ENCODE measurements at places on chromosomes 13 and 19.

- peak; percentile 83 for DNase-seq
These were observed 8.5 kb downstream of the SPATA13 start for GRCh38 chr13:24168979-24169378.

DNA sequence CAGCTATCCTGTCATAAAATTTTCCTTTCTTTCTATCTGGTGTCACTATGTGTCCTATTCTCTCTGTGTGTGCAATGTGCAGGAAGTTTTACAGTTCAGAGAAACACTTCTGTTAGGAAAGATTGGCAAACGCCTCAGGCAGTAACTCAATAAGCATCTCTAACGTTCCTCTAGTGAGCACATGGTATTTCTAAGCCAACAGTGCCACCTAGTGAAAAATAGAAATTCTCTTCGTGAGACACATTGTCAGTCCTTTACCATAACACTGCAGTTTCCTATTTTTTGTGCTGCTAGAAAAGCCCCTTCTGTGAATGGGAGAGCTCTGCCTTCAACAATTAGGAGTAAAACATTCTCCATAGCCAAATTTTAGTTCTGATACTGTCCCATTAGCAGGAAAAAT lies 50.7 kb downstream of the ZNF723 start:
- peak; percentile 4 for DNase-seq

GRCh38 chr13:74438901-74439300 lies 304.7 kb upstream of the KLF12 start:
- DNase-seq: peak; percentile 12

- DNase-seq: no peak
These were observed 703 bp upstream of the PTH2 start for GRCh38 chr19:49423985-49424303.

- DNase-seq: no peak
These were observed 527.1 kb downstream of the UQCRFS1 start for GRCh38 chr19:28685802-28686201.

GRCh38 chr13:103799028-103799427 lies 732.8 kb upstream of the SLC10A2 start:
- DNase-seq: no peak

- DNase-seq: no peak
These were observed 40.0 kb upstream of the POU2F2 start for GRCh38 chr19:42172261-42172660.

DNA sequence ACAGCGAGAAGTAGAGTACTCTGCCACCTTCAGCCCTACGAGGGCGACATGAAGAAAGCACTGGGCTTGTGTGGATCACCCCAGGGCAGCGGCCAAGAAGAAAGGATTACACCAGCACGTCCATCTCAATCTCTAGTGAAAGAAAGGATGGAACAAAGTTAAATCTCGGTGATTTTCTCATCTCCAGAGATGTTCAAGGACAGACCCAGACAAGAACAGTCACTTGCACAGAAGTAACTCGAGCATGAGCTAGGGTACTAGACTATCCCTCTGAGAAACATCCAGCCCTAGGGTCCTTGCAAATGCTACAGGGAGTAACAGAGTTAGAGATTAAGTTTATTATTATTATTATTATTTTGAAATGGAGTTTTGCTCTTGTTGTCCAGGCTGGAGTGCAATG lies 106.7 kb downstream of the CRYL1 start:
- no peak for DNase-seq

- no peak for DNase-seq
These were observed 410.0 kb downstream of the FGF9 start for GRCh38 chr13:22080832-22081231.

GRCh38 chr13:45670189-45670885 lies 31.8 kb upstream of the CBY2 start:
- no peak for DNase-seq

- DNase-seq: no peak
These were observed 47.3 kb upstream of the N4BP2L1 start for GRCh38 chr13:32474999-32475792.

GRCh38 chr13:98742961-98743360 lies 9.5 kb downstream of the SLC15A1 start:
- no peak for DNase-seq

- no peak for DNase-seq
These were observed 1210.2 kb upstream of the ATXN8OS start for GRCh38 chr13:68897331-68897928.

- DNase-seq: no peak
These were observed 14.9 kb upstream of the FEM1A start for GRCh38 chr19:4776436-4777211.

DNA sequence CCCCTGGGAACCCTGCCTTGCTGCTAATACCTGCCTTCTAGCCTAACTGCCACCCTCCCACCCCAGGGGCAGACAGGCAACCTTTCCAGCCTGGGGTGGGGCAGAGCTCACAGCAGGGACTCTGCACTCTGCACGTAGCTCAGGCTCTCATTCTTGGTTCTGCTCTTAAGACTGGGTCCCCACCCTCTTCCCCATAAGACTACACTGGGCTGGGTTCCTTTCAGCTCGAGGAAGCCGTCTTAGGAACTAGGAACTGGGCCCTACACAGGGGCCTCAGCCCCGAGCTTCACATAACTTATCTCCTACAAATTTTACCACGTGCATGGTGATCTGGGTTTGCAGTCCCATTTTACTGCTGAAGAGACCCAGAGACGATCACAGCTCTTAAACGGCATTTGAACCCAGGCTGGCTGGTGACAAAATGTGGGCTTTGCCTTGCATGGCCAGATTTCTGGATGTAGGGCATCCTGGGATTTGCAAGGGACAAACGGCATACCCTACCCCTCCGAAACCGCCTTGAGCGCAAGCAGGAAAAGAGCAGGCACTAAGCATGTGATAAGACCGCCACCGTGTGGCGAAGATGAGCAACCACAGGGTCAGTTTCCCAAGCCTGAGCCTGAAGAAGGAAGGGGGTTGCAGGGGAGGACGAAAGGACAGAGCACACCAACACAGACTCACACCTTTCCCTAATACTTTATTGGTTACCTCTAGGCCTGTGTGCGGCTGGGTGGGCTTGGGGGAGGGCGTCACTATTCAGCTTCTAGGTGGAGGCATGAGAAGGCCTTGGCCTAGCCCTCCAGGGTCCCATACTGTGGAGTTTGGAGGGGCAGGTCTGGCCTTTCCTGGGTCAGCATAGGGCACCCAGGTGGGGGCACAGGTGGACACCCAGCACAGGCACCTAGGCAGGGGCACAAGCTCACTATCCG lies 5.1 kb downstream of the JUNB start:
- peak; percentile 72 for DNase-seq

- DNase-seq: peak; percentile 29
These were observed 379.8 kb downstream of the TBC1D4 start for GRCh38 chr13:75102001-75102716.

- DNase-seq: peak; percentile 23
These were observed 32.3 kb upstream of the MYCBP2 start for GRCh38 chr13:77359171-77359570.

- no peak for DNase-seq
These were observed 149.4 kb downstream of the URI1 start for GRCh38 chr19:30091456-30091855.

DNA sequence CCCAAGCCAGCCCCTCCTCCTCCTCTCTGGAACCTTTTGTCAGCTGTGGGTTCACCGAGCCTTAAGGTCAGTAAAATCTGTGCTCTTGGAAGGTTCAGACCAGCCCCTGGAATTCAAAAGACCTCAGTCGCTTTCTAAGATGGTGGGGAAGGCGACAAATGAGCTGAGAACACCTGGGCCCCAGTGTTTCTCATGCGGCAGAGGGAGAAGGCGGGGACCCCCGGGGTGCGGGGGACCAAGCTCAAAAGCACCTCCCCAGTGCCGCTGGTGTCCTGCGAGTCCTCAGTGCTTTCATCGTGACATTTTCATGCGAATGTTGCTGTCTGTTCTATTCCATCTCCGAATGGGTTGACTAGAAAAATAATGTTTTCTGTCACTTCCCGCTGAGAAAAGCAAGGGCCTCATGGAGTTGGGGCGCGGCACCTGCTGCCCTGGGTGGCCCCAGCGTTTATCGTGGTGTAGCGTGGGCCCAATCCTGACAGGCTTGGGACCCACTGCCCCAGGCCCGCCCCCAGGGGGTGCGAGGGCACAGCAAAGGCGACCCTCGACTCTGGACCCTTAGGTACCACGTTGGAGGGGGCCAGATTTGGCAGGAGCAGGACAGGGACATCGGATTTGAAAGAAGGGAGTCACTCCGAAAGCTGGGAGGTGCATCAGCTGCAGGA lies 751 bp upstream of the NTN5 start:
- DNase-seq: no peak

GRCh38 chr19:14450168-14450874 lies 17.2 kb downstream of the PKN1 start:
- no peak for DNase-seq

DNA sequence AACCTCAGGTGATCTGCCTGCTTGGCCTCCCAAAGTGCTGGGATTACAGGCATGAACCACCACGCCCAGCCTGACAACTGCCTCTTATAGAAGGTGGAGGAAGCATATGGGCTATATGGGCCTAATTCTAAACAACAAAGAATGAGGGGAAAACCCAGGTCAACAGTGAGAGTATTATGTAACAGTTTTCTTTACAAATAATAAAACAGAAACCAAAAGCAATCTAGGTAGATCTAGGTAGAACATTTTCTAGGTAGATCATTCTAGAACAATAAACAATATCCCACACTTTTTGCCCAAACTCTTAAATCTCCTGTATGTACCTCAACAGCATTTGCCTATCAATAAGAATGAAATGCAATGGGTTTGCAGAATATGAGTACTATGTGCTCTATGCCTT lies 267.4 kb downstream of the ABCC4 start:
- DNase-seq: no peak

- DNase-seq: no peak
These were observed 112.3 kb upstream of the KLF12 start for GRCh38 chr13:74246487-74246886.

DNA sequence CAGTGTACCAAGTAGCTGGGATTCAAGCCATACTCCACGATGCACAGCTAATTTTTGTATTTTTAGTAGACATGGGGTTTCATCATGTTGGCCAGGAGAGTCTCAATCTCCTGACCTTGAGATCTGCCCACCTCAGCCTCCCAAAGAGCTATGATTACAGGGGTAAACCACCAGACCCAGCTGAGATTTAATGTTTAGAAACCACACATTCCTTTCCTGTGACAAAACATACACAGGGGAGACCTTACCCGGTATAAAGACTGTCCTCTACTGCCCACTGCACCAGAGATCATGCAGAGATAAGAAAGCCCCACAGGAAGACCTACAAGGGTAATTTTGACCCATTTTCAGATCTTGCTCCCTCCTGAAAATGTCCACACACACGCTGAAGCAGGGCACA lies 22.8 kb upstream of the ZNF83 start:
- peak; percentile 10 for DNase-seq

DNA sequence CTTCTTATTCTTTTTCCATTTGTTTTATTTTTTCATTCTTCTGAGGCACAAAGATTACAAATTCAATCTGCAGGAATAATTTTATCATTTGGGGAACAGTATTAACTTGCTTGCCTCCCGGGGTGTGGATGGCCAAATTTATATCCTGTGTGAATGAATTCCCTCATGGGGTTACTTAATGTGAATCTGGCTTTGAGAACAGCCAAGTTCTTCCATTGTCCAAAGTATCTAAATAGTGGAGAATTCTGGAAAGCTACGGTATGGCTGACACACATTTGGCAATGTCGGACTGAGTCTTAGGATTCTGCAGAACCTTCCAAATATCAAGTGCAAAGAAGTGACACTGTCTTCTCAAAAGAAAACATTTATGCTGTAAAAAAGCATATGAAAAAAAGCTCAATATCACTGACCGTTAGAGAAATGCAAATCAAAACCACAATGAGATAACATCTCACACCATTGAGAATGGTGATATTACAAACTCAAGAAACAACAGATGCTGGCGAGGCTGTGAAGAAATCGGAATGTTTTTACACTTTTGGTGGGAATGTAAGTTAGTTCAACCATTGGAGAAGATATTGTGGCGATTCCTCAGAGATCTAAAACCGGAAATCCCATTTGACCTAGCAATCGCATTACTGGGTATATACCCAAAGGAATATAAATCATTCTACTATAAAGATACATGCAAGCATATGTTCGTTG lies 620.2 kb downstream of the EFNB2 start:
- peak; percentile 10 for DNase-seq

GRCh38 chr13:113762538-113762937 lies 3.5 kb downstream of the TMEM255B start:
- no peak for DNase-seq

- no peak for DNase-seq
These were observed 2.4 kb downstream of the TEX101 start for GRCh38 chr19:43416951-43417623.

DNA sequence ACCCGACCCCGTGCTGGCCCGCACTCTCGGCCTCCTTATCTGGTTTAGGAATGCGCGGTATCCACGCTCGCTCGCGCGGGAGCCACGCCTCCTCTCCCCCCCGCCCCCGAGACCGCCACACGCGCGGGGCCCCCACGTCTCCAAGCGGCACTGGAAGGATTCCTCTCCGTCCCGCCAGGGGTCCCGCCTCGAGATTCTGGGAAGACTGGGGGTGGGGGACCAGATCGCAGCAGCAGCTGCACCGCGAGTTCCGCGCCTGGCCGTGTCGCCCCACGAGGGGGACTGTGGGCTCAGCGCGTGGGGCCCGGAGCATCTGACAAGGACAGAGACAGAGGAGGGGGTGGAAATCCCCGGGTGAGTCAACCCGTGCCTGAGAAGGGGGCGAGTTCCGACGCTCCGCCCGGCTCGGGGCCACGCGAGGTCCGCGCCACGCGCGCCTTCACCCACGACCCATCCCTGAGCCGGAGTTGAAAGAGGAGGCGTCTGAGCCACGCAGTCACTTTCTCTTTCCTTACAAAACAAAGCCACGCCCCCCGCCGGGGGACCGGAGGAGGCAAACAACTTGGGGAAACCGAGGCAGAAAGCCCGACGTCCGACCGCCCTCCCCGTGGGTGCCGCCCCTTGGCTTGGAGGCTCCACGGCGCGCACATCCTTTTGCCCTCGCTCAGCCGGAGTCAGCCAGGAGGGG lies 814 bp downstream of the S1PR2 start:
- DNase-seq: peak; percentile 48

GRCh38 chr19:38975861-38976271 lies 324 bp upstream of the FBXO17 start:
- DNase-seq: peak; percentile 38

GRCh38 chr13:73473016-73473415 lies 414.2 kb downstream of the KLF5 start:
- no peak for DNase-seq

DNA sequence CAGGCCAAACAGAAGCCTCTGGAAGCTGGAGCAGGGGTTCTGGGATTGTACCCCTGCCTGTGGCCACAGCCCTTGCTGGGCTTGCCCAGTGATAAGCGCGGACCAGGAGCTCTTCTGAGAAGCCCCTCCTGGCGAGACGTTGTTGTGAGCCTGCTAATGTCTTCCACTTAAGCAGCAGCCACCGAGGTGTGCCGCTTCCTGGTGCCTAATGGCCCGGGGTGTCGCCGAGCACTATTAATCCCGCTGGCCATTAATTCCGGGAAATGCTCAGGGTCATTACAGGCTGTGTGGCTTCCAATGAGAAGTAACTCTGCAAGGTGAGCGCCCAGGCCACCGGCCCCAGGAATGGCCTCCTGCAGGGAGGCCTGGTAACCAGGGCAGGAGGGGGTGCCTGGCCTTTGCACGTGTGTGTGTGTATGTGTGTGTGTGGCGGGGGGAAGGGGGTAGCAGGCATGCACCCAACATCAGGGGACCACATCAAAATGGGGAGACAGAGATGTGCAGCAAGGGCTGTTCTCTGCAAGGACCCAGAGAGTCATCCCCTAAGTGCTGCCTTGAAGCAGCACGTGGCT lies 175.0 kb downstream of the URI1 start:
- no peak for DNase-seq

Measured in AG10803 (cell line).